ENCODE measurements at places on chromosomes 12 and 14.

GRCh38 chr14:22296722-22297121 is 292.3 kb downstream of the DAD1 start:
- DNase-seq = no peak

DNA sequence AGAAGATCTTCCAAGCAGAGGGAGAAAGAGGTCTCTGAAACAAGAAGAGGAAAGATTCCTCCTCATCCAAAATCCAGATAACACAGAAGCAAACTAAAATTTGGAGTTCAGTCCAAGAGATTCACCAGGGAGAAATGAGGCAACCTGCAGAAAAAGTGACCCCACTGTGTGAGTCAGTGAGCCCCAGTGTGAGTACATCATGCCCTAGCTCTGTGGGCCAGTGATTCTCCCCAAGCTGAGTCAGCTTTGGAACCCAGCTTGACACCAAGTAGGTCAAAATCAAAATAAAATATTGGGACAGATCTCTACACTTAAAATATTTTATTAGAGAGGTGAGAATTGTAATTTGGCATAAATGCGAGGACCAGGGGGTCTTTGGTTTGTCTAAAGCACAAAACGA is 17.2 kb downstream of the CLEC2B start:
- no peak for DNase-seq

DNA sequence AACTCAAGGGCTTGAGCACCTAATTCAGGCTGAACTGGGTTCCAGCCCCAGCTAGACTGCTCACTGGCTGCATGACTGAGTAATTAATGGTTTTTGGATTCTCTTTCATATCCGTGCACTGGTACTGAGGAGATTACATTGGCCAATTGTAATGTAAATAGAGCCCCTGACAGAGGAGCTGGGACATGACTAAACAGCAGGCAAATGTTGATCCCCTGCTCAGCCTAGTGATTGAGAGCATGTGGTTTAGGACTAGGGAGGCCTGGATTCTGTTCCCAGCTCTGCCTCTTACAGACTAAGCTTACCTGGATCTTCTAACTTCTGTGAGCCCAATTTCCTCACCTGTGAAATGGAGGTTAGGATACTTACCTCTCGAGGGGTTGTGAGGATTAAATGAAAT is 204.3 kb downstream of the ESR2 start:
- DNase-seq = no peak

DNA sequence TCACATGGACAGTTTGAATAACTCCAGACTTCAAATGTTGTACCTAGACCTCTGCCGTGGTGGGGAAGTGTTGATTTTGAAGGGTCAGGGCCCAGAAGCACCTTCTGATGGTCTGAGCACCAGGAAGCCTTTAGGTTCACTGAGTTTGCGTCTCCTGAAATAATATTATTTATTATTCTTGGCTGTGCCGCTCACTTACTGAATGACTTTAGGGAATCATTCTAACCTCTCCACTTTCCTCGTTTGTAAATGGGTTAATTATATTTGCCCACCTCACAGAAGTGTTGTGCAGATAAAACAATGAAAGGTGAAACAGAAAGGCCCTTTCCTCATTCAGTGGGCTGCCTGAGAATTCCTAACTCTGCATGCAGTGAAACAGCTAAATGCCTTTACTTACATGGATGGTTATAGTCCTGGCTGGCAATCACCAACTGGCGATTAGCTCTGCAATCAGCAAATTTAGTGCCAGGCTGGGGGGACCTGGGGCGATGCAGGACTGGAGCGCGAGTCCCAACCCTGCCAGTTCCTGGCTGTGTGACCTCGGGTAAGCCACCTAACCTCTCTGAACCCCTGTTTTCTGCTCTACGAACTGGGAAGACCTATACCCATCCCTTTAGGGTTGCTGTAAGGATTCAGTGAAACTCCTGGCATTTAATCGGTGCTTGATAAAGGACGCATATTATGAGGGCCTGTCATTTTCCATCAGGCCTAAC is 57.5 kb downstream of the MAP1LC3B2 start:
- DNase-seq = no peak

- no peak for DNase-seq
These were observed 9.3 kb downstream of the DGLUCY start for GRCh38 chr14:91123201-91123600.

GRCh38 chr12:84701041-84701440 is 211.6 kb downstream of the SLC6A15 start:
- no peak for DNase-seq
